ENCODE measurements at places on chromosomes 2 and 18. TPM values are rescaled to one million over a fixed set of nuclear protein-coding genes. Genes with fewer than 3 reads are reported as not detected.

GRCh38 chr2:209771474-209772289 is at the start of gene UNC80:
Gene UNC80, plus strand, starts transcription at chr2:209771832. Its CDS starts 241 bp downstream, at chr2:209772073.
- peak; percentile 36 for DNase-seq

UGT1A10 gene
- total RNA-seq: not detected

DNA sequence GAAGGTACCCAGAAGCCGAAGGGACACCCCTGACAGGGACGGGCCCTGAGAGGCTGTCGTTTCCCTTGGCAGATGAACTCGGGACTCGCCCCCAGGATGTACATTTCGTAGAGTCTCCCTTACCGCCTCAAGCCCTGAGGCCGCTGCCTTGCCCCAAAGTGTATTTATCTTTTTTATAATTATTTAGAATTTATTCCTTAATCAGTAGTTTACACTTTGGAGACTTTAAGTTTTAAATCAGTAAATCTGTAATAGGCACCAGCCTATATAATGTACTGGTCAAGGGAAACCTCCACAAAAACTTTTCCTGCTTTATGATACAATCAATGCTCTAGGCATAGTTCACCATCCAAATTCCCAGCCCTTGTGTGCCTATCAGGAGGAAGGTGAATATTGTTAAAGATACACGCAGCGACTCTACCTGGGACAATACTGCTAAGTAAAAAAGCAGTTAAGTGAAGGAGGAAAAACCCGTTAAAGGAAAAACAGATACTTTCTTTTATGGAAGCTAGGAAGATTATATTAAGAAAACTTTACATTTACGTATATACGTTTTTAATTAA is 848 bp downstream of the VRK2 start:
- DNase-seq: no peak

- DNase-seq: no peak
Measured at GRCh38 chr18:69804776-69805501, 142.7 kb downstream of the CD226 start.

LYPD6 gene
- total RNA-seq: 0.90 TPM

- no peak for DNase-seq
Measured at GRCh38 chr2:196845371-196845770, 36.2 kb upstream of the C2orf66 start.

GPAT2 gene
- total RNA-seq: 0.28 TPM

DNA sequence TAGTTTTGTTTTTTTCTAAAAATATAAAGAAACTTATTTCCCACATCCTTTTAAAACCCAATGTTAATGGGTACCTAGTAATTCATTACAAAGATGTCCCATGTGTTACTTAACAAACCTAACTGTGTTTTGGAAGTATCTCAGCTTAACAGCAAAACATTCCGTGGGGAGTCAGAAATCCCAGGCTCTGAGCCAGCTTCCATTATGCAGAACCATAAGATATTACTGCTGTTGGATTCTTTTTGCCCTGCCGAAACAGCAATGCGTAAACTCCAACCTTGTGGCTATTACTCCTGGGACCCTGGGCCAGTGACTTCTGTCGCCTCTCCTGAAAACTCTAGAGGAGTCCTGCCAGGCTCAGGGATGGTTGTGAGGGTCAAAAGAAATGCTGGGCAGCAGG is 174.1 kb downstream of the UXS1 start:
- DNase-seq: peak; percentile 13

ADRA2B gene
- total RNA-seq: not detected

DNA sequence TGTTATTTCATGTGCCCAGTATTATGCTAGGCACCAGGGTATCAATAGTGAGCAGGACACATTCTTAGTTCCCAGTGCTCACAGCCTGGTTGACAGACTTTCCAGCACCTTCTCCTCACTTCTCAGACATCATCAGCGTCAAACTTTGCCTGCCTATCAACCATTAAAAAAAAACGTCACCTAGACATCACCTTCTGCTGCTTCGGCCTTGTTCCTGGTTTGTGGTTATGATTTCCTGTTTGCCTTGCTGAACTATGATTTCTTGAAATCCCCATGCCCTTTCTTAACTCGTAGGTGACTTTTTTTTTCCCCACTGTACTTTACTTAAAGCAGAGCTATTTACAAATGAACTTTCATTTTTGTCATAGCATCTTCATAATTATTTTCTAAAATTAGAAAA is 60.4 kb upstream of the NABP1 start:
- DNase-seq: no peak

PARD3B gene
- 15.3 TPM for total RNA-seq

DNA sequence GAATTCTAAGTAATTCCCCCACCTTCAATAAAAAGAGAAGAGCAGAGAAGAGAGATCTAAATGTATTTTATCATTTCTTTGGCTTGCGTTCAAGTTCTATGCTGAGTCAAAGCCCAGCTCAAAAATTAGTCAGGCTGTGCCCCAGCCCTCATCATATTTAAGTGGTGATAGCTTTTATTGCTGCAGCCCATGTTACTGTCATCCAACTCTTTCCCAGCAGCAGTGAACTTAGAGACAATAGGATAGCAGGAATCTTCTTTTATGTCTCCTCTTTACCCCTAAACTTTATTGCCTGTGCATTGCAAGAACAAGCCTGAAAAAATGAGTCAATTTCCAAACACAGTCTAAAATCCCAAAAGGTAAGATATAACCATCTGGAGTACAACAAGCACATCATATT is 1599.3 kb upstream of the PIK3C3 start:
- DNase-seq: peak; percentile 64

GRCh38 chr2:193476171-193476800 is 1281.6 kb upstream of the TMEFF2 start:
- no peak for DNase-seq

GRCh38 chr2:200320991-200321390 is 14.5 kb downstream of the SPATS2L start:
- DNase-seq: no peak

DNA sequence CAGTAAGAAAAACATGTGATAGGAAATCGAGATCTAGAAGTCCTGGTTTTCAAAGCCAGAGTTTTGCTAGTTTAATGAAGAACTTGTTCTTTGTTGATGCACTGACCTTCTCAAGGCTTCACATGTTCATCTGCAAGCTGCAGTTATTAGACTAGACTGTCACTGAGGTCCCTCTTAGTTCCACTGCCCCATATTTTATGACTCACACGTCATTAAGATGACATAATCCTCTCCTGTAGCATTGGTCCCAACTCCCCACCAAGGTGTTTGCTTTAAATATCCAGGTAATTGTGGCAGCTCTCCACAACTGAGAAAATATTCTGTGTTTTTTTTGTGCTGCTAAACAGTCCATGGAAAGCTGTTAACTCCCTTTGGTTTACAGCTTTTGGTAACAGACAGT is 149.7 kb downstream of the MREG start:
- DNase-seq: no peak

- DNase-seq: no peak
Measured at GRCh38 chr2:172162739-172163336, 60.1 kb upstream of the DLX2 start.

- peak; percentile 51 for DNase-seq
Measured at GRCh38 chr2:8389431-8390108, 292.3 kb upstream of the ID2 start.

SPATS2L gene
- total RNA-seq: 145 TPM

CD28 gene
- not detected for total RNA-seq

GRCh38 chr2:230053753-230054478 is 14.8 kb downstream of the SLC16A14 start:
- DNase-seq: peak; percentile 63

CCDC85A gene
- 2.8 TPM for total RNA-seq

- DNase-seq: no peak
Measured at GRCh38 chr2:240586919-240587800, 626 bp downstream of the CAPN10 start.

USP14 gene
- 11.5 TPM for total RNA-seq

- DNase-seq: no peak
Measured at GRCh38 chr2:120853306-120854013, 117.8 kb downstream of the GLI2 start.

GRCh38 chr2:151437630-151438029 is 27.9 kb downstream of the RIF1 start:
- DNase-seq: peak; percentile 18

GRCh38 chr18:13623348-13623747 is 103.0 kb downstream of the FAM210A start:
- DNase-seq: no peak

DNA sequence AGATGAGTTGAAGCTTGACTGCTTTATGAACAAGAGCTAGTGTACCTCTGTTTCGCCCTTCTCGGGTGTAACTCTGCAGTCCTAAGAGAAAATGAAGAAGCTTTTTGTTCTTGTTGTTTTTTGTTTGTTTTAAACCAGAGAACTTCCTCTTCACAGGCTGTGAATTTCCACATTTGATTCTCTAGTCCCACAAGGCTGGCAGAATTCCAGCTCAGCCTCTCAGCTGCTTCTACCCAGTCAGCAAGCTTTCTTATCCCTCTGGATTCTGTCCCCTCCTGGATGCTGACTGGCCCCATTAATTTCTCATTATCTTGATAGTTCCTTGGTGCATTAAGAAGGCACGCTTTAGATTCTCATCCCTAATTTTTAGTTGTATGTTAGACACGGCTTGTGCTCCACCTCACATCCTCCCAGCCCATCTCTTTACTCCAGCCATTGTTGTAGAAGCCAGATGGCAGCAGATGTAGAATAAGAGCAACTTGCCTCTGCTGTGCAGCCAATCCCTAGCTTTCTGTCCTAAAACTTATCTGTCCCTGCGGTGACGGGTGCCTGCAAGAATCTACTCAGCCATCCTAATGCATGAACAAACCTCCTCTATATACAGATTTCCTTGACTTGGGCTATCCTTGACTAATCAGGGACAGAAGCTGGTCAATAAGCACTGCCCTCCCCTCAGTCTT is 12.3 kb upstream of the RESP18 start:
- peak; percentile 12 for DNase-seq

GRCh38 chr2:62313449-62314227 is 117.7 kb downstream of the B3GNT2 start:
- no peak for DNase-seq

DNA sequence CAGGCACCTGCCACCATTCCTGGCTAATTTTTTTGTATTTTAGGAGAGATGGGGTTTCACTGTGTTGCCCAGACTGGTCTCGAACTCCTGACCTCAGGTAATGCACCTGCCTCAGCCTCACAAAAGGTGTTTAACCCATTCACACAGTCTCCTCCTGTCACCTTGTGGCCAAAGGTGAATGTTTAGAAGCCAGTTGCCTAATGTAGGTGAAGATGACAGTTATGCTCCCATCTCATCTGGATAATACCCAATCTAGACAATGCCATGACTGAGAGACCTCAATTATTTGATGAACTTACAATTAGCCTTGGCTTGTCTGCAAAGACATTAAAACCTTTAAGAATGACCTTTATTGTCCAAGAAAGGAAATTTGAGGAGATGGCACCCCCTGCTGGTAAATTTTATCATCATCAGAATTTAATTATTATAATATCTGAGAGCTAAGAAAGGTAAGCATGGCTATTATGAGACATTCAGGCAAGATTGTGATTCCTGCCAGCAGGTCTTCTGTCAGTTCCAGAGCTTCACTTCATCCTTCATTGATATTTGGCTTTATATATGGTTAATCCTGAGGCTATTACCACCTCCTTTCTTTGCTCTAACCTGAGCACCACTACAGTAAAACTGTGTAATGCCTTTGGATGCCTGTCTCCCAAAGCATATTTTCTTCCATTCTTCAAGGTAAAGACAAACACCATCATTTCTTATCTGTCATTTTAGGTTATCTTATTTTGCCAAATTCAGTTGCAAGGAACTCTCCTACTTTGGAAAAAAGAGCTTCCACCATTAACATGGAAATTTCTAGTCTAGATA is 117.6 kb downstream of the FAM124B start:
- peak; percentile 25 for DNase-seq

DYNC2LI1 gene
- total RNA-seq: 11.7 TPM

DES gene
- total RNA-seq: 4.3 TPM

GRCh38 chr2:200226451-200227426 is 79.8 kb upstream of the SPATS2L start:
- DNase-seq: no peak

GRCh38 chr2:42566837-42567321 is 1.6 kb upstream of the MTA3 start:
- no peak for DNase-seq

DNA sequence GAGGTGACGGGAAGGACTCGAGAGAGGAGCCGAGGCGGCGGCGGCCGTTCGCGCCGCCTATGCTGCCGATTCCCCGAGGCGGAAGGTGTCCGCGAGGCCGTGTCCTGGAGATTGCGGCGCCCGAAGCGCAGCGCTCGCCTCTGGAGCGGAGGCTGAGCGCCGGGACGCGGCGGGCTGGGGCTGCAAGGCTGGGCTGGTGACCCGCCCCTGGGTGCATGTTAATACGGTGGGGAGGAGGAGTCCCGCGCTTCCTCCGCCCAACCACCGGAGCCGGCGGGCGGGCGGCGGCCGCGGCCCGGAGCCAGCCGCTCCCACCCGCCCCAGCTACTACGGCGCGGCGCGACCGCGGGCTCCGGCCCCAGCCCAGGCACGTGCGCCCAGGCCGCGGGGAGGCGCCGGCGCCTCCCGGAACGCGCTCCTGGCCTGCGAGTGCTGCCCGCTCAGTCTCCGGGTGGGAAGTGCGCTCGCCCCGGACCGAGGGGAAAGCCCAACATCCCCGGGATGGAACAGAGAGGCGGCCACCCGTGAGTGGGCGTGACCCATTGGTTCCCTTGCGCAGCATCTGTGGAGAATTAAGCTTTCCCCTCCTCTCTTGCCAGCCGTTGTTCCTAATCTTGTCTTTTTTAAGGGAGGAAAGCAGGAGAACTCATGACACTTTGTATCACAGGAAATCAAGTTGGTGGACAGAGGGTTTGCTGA is at the start of gene DLGAP1:
Gene DLGAP1, minus strand, starts transcription at position 195 of the 699 bp plus-strand sequence.
- no peak for DNase-seq

GRCh38 chr2:72793798-72794440 is 31.9 kb downstream of the EXOC6B start:
- DNase-seq: peak; percentile 37

DNA sequence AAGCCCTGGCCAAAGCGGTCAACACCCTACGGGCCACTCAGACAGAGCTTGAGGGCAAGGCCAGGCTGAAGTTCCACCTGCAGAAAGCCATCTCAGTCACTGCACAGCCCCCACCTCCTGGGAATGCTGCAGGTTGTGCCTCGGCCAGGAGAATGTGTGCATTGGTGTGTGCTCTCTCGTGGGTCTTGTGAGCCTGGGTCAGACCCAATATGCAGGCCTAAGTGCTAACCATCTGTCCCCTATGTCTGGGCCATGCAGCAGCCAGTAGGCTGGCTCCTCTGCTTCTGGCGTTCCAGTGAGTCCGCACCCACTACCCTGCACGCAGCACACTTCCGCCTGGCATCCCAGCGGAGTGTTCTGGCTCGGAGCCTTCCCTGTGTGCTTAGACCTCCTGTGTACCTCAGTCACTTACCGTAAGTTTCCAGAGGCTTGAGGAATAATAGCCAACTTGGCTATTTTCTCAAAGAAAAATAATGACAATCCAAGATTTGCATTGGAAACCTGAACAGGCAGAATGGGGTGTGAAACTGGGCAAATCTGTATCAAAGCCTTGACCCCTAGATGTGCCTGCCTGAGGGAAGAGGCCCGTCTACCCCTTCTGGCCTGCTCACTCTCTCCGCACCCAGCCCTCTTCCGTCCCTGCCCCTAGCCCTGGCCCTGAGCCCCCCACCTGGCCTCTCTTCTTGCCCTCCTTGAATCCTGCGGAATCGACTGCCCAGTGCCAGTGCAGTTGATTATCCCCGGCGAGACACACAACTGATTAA is 7.2 kb downstream of the SIX3 start:
- no peak for DNase-seq

- DNase-seq: no peak
Measured at GRCh38 chr2:120428748-120429147, 82.8 kb downstream of the INHBB start.
